A375 (cell line): ENCODE measurements at places on chromosomes 1 and 21. TPM values are rescaled to one million over a fixed set of nuclear protein-coding genes. Genes with fewer than 3 reads are reported as not detected.

The DIO1 gene
- total RNA-seq, result not detected in 2 replicates

The RNU1-2 gene
- under 0.01 TPM in 2 replicates for total RNA-seq

The SLFNL1 gene
- total RNA-seq, result 0.21 TPM in 1 of 2 replicates, not detected in the other

The UMODL1 gene
- not detected in 2 replicates for total RNA-seq

The UBL4B gene
- 0.61 TPM in 1 of 2 replicates, not detected in the other for total RNA-seq

The HEYL gene
- total RNA-seq, result not detected in 2 replicates

The NDC1 gene
- total RNA-seq, result 28.2 and 30.3 TPM in 2 replicates

The GBP1 gene
- 4.9 and 7.8 TPM in 2 replicates for total RNA-seq
